ENCODE measurements at places on chromosomes 11 and 22.

- DNase-seq, result no peak
Observed at GRCh38 chr11:4916581-4916980, 2.6 kb downstream of the OR51G2 start.

- DNase-seq, result no peak
Observed at GRCh38 chr11:132114185-132114584, 743.8 kb downstream of the NTM start.

- no peak for DNase-seq
Observed at GRCh38 chr11:36449561-36450096, 60.4 kb downstream of the TRAF6 start.

GRCh38 chr11:60182541-60183330 is at the start of gene MS4A6A:
MS4A6A (minus strand) TSS chr11:60183083; CDS start chr11:60181727, 1,356 bp downstream.
- DNase-seq, result no peak

DNA sequence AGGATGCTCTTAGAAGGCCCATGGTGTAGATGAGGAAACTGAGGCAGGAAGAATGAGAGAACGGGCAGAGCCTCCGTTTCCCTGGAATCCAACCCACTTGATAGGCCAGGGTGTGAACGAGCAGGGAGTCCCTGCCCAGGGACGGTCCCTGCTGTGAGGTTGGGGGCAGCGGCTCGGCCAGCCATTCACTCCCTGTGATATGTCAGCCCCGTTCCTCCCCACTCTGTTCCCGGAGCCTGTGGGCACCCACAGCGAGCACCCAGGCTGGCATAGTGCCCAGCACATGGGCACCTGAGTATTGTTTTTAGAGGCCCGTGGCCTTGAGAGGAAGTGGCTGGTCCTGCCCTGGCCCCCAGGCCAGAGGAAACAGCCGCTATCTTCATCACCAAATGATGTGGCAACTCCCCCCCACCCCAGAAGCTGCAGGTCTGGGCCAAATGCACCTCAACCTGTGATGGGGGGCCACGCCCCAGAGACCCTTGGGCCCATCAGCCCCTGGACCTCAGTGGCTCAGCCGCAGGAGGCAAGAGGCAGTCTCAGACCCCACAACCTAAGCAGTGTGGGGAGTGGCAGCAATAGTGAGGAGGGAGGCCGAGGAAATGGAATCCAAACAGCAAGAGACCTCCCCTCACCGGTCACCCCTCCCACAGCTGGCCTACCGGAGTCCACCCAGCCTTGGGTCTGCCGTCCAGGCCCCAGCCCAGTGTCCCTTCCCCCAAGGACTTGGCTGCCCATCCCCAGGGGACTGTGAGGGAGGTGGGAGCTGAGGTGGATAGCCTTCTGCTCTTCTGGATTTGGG is 2.1 kb downstream of the ALDH3B1 start:
- no peak for DNase-seq

DNA sequence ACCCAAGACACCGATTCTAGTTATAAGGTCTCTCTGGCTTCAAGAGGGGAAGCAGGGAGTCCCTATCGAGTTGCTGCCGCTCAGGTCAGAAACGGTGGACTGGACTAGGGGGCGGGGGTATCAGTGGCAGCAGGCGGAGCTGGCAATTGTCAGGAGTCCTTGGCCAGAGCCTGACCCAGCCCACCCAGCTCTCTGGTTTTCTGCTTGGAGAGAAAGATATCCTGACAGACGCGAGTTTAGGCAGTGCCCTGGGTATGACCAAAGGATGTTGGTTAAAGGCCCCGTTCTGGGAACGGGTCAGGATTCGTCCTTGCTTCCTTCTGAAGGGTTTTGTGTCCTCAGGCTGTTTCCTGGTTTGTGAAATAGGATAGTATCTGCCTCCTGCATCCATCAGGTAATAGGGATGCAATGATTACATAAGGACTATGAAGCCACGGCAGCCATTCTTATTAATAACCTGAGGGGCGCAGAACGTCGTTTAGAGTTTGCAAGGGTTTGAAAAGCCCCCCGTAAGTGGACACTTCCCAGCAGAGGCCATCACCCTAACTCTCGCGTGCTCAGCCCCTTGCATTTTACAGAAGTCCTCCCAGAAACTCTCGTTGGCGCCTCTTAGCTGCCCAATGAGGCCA is 700 bp upstream of the DEPDC5 start:
- DNase-seq, result no peak

DNA sequence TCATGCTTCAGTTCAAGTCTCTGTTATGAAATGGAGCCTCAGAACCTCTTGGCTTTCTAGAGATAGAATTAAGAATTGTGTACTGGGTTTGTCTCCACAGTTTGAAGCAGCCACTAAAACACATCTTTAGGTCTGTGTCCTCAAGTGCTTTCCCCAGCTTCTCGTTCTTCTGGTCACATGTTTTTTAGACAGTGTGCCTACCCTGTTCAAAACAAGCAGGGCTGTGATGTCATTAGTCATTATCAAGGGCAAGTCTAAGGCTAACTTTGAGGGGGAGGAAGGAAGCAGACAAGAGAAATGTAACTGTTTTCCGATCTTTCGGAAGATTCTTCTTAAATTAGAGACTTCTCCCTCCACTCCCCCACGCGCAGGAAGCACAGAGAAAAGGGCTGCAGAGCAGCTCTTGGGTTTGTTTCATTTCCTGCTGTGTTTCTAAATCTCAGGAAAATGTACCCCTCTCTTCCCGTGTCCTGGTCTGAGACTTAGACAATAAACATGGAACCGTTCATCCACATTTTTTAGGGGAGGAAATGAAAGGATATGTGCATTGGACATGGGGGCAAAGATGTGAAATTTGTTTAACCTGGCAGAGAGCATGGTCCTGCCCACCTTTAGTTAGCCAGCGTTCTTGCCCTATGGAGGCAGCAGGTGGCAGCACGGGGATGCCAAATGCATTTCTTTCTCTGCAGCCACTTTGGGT is 3.1 kb downstream of the AKIP1 start:
- peak; percentile 52 for DNase-seq

GRCh38 chr11:28756977-28757376 is 648.8 kb downstream of the METTL15 start:
- no peak for DNase-seq

DNA sequence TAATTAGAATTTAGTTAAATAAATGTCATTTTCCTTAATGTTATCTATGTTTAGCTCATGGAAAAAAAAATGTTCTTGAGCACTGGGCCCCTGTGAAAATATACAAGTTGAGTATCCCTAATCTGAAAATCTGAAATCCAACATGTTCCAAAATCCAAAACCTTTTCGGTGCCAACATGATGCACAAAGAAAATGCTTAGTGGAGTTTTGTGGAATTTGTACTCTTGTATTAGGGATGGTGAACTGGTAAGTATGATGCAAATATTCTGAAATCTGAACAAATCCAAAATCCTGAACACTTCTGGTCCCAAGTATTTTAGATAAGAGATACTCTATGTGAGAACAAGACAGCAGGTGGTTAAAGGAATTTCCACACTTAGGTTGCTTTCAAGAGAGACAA is 44.5 kb downstream of the TCP11L1 start:
- no peak for DNase-seq

DNA sequence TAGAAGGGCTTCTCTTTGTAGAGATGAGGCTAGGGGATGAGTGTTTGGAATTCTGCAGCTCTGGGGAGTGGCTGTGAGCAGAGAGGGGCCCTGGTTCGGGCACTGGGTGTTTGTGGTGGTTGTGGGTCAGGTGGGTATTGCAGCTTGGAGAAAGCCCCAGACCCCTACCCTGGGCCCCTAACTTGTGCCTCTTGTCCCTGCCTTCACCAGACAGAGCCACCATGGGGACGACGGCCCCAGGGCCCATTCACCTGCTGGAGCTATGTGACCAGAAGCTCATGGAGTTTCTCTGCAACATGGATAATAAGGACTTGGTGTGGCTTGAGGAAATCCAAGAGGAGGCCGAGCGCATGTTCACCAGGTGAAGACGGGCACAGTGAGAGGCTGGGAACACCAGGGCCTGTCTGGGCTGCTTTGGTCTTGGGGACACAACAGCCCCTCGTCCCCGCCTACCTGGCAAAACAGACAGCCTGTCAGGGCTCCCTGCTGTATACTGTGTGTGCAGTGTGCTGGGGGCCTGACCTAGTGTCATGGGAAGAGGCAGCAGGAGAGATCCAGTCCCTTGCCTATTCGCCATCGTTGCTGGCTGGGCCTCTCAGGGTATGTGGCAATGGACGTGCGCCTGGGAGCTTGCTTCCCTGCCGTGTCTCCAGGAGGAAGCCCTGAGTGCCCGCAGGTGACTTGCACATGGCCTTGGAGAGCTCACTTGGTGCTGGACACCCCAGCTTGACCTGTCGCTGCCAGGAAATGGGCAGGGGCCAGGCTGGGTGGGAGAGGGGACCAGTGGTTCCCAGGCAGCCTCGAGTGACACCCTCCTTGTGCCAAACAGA is 4.3 kb downstream of the INCENP start:
- DNase-seq, result no peak

DNA sequence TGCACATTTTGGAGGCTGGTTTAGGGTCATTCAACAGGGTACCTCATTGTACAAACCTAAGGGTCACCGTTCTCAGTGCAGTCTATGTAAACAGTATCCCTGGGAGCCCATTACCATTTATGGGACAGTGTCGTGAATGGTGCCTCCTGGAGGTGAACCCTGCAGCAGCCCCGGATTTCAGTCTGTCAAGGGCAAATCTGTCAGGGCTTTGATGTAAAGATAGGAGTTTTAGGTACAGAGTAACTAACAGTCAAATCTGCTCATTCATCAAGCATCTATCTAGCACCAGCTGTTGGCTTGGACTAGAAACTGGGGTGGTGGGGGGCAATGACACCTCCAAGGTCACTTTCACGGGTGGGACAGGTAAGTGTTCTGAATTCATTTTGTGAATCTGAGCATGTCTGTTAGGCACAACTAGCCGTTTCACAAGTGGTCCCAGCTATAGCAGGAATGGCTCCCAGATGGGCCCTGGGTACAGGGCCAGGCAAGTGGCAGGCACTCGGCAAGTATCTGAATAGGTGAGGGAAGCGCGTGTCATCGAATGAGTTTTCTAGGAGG is 63.6 kb downstream of the PARVG start:
- DNase-seq, result no peak

DNA sequence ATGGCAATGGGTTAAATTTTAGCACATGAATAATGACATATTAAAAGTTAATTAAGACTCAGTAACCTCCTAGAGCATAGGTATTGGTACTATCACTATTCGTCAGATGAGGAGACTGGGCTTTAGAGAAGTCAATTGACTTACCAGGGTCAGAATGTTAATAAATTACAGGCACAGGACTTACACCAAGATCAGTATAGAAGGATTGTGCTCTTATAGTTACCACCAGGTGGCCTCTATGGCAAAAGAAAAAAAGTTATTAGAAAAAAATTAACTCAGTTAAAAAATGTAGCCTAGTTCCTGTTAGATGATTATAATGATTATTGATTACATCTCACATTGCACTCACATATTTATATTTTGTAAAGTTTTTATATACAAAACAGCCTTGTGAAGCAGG is 1163.7 kb downstream of the FAM181B start:
- no peak for DNase-seq

- no peak for DNase-seq
Observed at GRCh38 chr11:44198146-44198724, 102.8 kb downstream of the EXT2 start.

DNA sequence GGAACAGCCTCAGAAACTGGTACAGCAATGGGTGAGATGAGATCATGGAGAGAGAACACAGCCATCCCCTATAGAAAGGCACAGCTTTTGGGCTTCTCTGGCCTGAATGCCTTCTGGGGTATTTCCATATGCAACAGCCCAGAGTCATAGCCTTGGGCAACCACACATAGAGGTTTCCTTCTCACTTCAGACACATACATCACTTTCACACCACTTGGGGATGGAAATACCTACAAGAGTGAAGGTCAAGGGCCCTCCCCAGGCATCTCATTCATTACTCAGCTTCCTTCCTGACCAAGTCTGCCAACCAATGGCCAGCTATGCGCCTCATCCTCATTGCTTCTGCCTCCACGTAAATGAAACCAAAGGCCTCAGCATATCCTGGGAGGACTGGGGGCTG is 17.7 kb upstream of the OLFML1 start:
- no peak for DNase-seq

DNA sequence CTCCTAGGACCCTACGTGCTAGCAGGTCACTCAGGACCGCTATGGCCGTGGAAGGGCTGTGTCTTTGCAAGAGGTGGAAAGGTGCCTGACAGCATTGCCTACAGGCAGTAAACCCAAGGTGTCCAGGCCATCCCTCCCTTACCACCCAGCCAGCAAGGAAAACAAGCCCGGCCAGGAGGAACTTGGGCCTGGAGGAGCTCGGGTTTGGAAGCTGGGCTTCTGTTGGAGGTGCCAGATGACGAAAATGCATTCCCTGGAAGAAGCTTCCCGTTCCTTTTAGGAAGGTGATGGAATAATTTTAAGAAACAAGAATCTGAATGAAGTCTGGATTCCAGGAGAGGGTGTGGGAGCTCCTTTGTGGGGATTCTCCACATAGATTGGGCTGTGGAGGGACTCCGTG is 23.6 kb downstream of the FBLN1 start:
- DNase-seq, result no peak

DNA sequence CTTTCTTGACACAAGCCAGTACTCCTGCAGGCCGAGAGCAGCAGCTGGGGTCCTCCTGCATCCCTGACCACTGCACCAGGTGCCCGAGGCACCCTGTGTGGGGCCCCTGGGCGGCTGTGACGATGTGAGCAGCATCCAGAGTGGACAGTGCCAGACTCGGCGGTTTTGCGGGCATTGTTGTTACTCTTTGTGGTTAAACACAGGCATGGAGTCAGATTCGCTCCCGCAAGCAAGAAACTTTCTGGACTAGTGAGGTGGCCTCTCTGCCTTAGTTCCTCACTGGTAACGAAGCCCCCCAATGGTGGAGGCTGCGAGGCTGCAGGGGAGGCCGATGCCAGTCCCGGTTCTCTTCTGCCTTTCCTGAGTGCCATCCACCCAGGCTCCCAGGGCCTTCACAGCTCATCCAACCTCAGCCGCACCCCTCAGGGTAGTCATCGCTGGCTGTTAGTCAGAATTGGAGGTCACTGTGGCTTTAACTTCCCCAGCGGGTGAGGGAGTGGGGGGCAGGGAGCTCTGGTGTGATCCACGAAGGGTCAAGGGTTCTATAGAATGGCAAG is 3.7 kb upstream of the CLDN5 start:
- DNase-seq, result no peak

DNA sequence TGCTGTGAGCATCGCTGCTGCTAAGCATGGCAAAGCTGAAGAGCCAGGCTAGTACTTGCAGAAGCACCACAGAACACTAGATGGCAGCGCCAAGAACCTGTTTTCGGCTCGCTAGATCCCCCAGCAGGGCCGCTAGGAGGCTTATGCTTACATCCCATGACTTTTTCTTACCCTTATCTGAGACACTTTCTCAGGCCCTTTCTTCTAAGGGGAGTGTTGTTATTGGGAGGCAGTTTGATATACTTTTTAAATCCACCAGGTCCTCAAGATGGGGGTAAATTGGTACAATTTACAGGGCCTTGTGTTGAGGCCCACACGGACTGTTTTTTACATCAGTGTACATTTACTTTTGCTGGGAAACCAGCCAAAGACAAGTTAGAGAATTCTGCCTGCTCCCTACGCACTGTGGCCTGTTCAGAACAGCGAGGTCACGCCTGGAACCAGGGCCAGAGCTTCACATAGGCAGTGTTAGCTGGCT is 4.0 kb downstream of the TRIM6 start:
- DNase-seq, result peak; percentile 63
